ENCODE measurements at places on chromosomes 12 and 14.

- DNase-seq, result no peak
Measured at GRCh38 chr14:60974090-60974651, 6.7 kb downstream of the TRMT5 start.

DNA sequence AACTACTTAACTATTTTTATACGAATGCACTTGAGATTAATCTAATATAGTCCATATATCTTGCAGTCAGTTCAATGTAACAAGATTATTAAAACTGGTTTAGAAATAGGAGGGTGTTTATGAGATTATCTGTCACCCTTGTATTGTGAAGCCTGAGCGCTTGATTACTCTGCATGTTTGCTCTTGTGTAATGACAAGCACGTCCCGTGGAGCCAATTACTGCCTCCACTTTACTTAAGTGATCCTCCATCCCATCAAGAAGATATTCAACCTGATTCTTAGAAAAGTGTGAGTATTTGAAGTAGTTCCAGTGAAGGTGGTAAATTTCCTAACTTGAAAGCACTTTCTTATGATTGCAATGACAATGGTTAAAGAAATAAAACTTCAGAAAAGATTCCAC, 415.2 kb upstream of the GARIN6 start:
- DNase-seq, result no peak

- DNase-seq, result peak; percentile 22
Measured at GRCh38 chr12:71636704-71637115, 26.9 kb downstream of the ZFC3H1 start.

DNA sequence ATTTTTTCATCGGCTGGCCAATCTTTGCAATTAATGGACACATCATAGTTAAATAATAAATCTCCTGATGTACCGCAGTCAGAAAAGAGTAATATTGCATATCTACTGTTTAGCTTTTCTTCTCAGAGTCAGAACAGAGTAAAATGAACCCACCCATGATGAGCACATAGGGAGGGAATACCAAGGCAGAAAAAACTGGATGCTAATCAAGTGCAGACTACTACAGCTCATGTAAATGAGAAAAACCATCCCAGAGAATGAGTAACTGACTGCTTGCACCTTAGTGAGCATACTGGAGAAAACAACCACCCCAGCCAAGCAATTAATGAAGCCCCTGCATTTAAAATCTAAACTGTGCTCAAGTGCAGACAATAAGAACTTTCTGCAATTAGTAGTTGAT, 483.7 kb downstream of the MDGA2 start:
- DNase-seq, result no peak

- no peak for DNase-seq
Measured at GRCh38 chr12:6084261-6084968, 40.1 kb downstream of the VWF start.

- peak; percentile 21 for DNase-seq
Measured at GRCh38 chr14:51653079-51653774, 1.5 kb downstream of the FRMD6 start.

GRCh38 chr14:49946320-49947141, 53.6 kb downstream of the ARF6 start:
- no peak for DNase-seq

GRCh38 chr14:90308561-90308960, 23.2 kb downstream of the NRDE2 start:
- no peak for DNase-seq

DNA sequence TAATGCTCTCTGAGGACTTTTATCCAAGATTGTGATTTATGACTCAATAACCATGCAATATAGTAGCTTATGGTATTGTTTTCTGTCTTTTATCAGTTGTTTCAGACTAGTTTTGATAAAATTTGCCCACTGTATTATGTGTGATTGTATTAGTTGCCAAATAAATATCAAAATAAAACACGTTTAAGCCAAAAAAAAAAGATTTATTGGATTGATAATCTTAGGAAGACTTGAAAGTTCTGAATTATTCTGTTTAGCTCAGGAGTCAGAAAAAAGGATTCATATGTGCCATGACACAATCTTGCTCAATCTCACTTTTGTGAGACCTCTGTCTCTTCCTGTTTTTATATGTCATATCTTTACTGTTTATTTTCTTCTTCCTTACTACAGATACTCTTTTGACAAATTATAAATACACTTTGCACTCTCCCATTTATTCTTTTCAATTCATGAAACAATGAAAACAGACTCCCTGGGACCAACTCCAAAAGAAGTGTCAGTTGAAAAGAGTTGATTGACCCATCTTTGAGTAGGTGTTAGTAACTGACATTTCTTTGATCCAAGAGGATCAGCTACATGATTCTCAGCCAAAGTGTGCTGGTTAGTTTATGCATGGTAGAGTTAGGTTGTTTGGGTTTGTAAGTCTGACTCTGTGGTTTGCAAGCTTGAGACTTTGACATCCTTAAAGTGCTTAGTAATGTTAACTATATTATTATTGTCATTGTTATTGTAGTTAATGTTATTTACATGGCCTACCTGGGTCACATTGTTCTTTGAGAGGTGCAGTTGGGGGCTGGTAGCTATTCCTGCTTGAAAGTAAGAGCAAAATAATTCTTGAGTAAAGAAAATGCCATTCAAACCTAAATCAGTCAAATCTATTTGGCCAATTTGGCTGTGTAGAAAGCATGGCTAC, 2.5 kb downstream of the OR6C76 start:
- no peak for DNase-seq

DNA sequence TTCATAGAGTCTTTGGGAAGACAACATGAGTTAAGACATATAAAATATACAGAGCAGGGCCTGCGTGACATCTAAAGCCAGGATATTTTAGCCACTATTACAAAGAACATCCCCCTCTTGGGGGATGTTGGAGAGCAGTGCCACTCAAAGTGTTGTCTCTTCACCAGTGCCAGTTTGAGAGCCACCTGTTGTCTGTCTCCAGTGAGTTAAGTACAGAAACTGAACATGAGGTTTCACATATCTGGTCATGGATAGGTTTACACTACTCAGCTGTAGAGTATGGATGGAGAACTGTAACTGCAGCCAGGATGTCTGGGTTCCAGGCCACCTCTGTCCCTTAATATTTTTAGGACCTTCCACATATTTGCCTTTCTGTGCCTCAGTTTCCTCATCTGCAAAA, 39.1 kb downstream of the RNFT2 start:
- DNase-seq, result no peak

- DNase-seq, result no peak
Measured at GRCh38 chr14:99989032-99989431, 76.2 kb upstream of the EVL start.

- DNase-seq, result no peak
Measured at GRCh38 chr14:100115726-100116125, 43.7 kb downstream of the DEGS2 start.
